Ovary (tissue), 10 donors: ENCODE measurements at places on chromosomes 6 and 20. TPM values are rescaled to one million over a fixed set of nuclear protein-coding genes. Genes with fewer than 3 reads are reported as not detected.

GRCh38 chr6:31727717-31728671, 1.1 kb downstream of the DDAH2 start:
- no peak for DNase-seq

DNMT3B gene
- total RNA-seq: 0.80 TPM

SLC17A1 gene
- total RNA-seq: not detected

DNA sequence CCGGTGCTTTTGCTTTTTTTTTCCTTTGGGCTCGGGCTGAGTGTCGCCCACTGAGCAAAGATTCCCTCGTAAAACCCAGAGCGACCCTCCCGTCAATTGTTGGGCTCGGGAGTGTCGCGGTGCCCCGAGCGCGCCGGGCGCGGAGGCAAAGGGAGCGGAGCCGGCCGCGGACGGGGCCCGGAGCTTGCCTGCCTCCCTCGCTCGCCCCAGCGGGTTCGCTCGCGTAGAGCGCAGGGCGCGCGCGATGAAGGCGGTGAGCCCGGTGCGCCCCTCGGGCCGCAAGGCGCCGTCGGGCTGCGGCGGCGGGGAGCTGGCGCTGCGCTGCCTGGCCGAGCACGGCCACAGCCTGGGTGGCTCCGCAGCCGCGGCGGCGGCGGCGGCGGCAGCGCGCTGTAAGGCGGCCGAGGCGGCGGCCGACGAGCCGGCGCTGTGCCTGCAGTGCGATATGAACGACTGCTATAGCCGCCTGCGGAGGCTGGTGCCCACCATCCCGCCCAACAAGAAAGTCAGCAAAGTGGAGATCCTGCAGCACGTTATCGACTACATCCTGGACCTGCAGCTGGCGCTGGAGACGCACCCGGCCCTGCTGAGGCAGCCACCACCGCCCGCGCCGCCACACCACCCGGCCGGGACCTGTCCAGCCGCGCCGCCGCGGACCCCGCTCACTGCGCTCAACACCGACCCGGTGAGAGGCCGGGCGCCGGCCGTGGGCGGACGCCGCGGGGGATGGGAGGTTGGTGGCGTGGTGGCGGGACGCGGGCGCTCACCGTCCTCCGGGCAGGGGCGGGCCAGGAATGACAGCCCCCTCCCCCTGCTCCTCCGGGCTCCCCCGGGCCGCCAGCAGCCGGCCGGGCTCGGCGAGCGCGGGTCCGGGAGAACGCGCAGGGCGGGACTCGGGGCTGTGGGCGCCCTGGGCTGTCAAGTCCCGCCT, 606 bp downstream of the ID4 start:
- DNase-seq: peak; percentile 30

SNRPB2 gene
- 41.1 TPM for total RNA-seq
